ENCODE measurements at places on chromosomes 3 and 15.

DNA sequence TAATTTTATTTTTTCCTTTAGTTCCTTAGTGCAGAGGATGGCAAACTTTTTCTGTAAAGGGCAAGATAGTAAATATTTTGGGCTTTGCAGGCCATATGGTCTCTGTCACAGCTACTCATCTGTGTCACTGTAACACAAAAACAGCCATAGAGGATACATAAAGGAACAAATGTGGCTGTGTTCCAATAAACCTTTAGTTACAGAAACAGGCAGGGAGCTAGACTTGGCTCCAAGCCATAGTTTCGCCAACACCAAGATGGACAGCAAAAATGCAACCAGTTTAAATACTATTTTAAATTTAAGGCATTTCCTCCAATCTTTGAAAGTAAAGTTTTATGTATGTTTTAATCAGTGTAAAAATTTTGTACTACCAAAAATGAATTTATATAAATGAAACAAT, 753.4 kb downstream of the FHIT start:
- DNase-seq: no peak

DNA sequence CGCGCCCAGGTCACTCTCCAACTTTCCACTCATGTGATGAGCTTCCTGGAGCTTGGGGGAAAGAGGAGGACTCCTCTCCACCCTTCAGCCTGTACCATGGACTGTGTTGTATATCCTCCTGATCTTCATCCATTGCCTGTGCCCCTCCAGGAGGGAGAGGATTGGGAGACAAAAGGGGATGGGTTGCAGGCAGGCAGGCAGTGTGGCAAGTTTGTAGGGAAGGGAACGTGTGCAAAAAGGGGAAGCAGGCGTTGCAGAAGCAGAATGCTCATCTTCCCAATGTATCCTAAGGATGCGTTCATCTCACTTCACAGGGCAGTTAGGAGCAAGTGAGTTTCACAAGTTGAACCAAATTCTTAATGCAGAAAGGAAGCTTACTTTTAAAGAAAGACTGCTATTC, 28.1 kb upstream of the GHSR start:
- DNase-seq: no peak

DNA sequence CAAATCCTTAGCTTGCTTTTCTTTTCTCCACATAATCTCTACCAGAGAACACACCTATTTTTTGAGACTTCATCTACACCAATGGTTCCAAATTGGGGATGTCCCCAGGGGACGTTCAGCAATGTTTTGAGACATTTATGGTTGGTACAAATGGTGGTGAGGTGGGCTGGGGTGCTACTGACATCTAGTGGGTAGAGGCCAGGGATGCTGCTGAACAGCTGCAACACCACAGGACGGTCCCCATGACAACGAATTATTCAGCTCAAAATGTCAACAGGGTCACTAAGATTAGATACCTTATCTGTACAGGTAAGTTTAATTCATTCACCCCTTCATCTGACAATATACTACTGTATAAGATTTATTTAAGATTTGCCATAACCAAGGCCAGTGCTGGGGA, 14.4 kb downstream of the GK5 start:
- DNase-seq: peak; percentile 16

GRCh38 chr3:173395412-173396181, 1.9 kb upstream of the NLGN1 start:
- DNase-seq: peak; percentile 69

GRCh38 chr3:72375237-72376076, 472.8 kb downstream of the SHQ1 start:
- peak; percentile 40 for DNase-seq

- DNase-seq: no peak
Observed at GRCh38 chr15:47791161-47791560, 73.9 kb downstream of the SEMA6D start.

GRCh38 chr3:176799675-176800074, 397.6 kb downstream of the TBL1XR1 start:
- no peak for DNase-seq

DNA sequence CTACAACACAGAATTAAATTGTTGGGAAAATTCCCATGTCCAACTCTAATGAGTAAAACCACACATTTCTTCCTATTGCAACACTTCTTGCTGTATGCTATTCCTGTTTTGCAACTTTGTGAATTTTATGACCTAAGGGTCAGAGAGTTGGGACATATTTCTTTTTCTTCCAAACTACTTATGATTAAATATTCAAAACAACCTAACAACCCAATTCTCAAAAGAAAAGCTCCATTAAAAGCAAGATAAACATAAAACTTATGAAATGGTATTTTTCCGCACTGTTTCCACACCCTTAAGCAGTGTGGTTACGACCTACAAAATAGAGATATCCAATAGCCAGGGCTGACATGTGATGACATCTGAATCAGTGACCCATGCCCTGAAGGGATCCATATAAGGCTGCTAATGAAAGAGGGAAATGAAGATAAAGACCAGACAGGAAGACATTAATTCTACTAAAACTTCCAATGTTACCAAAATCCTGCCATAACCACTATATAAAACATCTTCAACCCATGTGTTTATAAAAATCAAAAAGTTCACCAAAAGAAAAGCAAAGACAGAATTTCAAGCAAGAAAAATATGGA, 45.6 kb downstream of the DMXL2 start:
- no peak for DNase-seq

DNA sequence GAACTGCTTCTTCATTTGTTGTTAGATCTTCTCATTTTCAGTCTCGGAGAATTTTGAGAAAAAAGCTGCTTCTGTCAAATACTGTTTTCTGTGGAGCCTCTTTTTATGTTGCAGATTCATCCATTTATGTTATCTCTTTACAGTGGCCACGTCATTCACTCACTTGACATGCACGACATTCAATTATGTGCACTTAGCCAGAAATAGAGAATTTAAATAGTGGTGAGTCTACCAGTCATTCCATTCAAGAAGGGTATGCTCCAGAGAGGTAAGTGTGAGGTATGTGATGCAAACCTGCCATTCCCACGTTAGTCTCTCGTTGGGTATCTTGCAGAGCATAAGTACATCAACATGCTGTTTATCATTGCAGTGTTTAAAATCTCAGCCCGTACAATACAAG, 9.8 kb downstream of the ARPP19 start:
- peak; percentile 22 for DNase-seq

DNA sequence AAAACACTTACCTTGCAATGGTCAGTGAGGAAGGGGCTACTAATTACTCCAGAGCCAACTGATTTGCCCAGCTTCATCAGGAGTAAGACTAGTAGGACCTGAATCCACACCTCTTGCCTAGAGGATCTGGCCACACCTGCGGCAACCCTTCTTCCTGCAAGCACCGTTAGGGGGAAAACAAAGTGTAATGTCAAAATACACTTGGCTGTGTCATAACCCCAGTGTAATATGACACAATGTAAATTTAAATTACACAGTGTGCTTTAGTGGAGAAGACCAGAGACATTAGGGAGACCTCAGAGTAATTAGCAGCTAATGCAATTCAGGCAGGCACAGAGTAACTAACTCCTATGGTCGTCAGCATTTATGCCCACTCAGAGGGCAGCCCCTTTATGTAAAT, 308.5 kb upstream of the ARRDC4 start:
- no peak for DNase-seq

- no peak for DNase-seq
Observed at GRCh38 chr3:21847005-21847404, 96.0 kb upstream of the ZNF385D start.

GRCh38 chr3:27571345-27571744, 87.2 kb upstream of the SLC4A7 start:
- DNase-seq: no peak

DNA sequence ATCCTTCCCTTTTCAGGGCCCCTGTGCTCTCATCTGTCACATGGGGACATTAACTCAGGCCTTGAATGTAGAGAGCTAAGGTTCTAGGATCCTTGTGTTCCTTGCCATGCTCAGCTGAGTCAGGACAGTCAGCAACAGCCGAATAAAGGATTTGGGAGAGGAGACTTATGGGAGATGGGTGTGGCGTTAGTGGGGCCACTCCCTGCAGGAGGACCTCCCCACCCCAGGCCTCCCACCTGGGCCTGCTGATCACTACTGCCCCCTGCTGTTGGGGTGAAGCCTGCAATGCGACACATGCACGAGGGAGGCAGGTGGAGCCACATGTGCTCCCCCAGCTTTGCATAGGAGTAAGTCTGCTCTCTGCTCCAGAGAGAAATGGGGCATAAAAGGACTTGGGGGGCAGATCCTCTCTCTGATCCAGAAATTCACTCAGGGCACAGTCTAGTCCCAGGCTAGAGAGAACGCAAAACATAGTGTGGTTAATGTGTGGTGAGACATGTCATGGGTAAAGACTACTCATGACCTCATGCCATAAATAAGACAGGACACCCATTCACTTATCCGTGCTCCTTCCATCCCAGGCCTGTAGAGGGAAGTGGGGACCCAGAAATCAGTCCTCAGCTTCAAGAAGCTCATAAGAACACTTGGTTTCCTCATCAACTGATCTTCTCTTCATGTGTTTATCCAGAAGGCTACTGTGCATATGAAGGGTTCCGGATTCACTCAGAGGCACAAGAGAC, 19.4 kb downstream of the RBP1 start:
- DNase-seq: peak; percentile 31

DNA sequence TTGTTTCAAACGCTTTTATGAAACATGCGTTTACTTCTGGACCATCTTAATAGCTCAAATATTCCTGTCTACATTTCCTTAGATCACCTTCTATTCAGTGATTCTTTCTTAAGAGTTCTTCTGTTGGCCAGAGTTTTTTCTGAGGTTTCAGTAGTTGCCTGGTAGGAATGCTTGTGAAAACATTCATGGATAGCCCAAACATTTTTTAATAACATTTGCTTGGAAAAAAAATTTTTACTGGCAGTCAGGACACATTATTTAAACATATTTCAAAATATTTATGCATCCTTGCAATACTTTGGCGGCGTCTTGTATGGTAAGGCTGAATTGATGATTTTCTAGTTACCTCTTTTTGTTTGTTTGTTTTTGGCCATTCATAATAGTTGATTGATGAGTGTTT, 47.4 kb upstream of the ZBTB20 start:
- DNase-seq: no peak

DNA sequence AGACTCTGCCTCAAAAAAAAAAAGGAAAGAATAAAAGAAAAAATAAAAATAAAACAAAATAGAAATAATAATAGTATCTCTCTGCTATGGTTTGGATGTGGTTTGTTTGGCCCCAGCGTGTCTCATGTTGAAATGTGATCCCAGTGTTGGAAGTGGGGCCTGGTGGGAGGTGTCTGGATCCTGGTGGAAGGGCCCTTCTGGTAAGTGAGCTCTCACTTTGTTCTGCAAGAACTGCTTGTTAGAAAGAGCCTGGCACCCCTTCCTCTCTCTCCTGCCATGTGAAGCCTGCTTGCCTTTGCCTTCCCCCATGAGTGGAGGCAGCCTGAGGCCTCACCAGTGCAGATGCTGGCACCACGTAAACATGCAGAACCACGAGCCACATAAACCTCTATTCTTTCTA, 26.3 kb downstream of the TMEM44 start:
- DNase-seq: no peak

DNA sequence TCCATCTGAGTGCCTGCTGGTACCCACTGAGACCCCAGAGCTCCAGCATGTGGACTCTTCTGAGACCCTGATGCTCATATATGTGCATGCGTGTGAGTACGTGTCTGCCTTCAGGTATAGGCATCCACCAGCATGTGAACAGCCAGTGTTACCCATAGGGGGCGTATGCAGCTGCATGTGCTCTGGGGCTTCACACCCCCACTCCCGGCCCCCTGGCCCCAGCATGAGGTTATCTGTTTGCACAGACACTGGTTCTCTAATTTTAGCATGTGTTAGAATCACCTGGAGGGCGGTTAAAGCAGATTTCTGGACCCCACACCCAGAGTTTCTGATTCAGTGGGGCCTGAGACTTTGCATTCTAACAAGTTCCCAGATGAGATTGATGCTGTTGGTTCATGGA, 824 bp upstream of the CILP start:
- peak; percentile 56 for DNase-seq

- no peak for DNase-seq
Observed at GRCh38 chr3:65830948-65831732, 207.6 kb downstream of the MAGI1 start.

GRCh38 chr15:98728082-98728810, 79.9 kb downstream of the IGF1R start:
- DNase-seq: no peak

- DNase-seq: no peak
Observed at GRCh38 chr3:184677344-184678316, 34.2 kb downstream of the MAGEF1 start.

DNA sequence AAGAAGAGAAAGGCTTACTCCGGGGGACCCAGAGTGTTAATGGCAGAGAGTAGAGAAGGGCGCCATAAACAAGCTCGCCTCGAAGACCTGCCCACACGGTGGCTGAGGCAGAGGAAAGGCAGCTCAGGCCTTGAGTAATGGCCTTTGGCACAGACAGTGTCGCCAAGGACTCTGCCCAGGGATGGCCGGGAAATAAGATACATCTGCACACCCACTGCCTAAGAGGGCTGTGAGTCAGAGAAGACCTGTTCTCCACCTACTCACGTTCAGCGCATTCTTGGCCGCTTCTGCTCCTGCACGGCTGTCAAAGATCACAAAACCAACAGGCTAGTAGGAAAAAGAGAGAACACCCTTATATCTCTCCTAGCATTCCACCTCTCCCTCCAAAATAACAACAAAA, 26.2 kb downstream of the RBPMS2 start:
- no peak for DNase-seq

DNA sequence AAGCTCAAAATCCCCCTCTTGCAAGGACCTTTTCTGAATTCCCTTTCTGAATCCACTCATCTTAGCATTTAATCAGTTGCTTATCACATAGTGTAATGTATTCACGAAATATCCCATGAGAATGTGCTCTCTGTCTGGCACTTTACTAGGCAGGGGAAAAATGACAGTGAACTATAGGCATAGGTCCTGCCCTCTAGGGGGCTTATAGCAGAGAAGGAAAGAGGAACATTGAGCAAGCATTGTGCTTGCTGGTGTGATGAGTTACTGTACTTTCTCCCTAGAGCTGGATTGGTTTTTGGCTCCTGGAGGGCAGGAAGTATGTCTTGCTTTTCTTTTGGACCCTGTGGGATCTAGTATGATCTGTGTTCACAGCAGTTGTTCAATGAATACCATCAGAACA, 26.5 kb downstream of the DUOX2 start:
- no peak for DNase-seq

DNA sequence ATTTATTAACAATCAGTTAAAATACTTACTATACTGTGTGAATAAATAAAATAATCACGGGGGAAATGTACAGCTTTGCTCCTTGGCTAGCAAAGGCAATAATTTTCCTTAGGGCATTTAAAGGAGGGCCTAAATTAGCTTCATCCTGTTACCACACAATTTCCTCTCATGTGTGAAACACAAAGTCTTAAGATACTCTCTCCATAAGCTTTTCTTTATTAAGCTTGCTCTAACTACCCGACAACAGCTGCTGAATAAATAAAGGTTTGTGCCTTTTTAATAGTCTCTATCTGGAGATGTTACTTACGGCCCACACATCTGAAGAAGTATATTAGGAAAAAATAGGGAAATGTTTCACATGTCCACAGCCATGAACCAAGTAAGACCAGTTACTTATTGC, 29.7 kb downstream of the ZNF106 start:
- DNase-seq: no peak

GRCh38 chr3:69051756-69052471, at the start of gene TMF1:
TSS of gene TMF1 (minus strand) at chr3:69052333. CDS start at chr3:69052086, 247 bp downstream.
- peak; percentile 97 for DNase-seq
